ENCODE measurements at places on chromosomes 3 and 15.

GRCh38 chr3:17116007-17116600, 231.3 kb downstream of the PLCL2 start:
- no peak for DNase-seq

DNA sequence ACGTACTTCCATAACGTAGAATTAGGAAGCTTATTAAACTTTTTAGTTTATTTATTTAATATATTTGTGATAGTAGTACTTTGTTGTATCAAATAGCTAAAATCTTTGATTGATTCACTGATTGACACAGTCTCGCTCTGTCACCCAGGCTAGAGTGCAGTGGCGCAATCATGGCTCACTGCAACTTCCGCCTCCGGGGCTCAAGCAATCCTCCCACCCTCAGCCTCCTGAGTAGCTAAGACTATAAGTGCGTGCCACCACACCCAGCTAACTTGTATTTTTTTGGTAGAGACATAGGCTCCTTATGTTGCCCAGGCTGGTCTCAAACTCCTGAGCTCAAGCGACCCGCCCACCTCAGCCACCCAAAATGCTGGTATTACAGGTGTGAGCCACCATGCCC, 5.7 kb downstream of the APH1B start:
- no peak for DNase-seq

DNA sequence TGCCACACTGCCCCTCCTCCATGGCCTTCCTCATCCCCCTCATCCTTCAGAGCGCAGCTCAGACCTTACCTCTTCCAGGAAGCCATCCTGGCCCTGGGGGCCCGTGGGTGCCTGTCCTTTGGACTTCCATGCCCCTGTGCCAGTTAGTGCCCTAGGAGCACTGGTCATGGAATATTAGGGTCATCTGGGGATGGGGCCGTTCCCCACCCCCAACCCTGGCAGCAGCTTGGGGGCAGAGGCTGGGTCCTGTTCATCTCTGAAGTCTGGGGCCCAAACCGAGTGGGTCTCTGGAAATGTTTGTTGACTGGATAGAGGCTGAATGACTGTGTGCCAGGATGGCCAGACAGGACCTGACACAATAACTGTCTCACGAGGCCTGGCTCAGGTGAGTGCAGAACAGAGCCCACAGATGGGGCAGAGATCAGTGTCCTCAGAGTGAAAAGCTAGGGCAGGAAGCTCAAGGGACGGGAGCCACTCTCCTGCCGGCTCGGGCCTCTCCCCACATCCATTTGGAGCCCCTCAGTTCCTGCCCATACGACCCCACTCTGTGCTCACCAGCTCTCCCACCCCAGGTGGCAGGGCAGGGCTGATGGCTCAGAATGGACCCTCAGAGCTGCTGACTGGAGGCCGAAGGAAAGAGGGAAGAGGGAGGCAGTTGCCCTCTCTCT, 62.5 kb downstream of the TLE3 start:
- DNase-seq, result no peak

- DNase-seq, result no peak
Measured at GRCh38 chr3:112411425-112411824, 78.5 kb downstream of the CD200 start.

DNA sequence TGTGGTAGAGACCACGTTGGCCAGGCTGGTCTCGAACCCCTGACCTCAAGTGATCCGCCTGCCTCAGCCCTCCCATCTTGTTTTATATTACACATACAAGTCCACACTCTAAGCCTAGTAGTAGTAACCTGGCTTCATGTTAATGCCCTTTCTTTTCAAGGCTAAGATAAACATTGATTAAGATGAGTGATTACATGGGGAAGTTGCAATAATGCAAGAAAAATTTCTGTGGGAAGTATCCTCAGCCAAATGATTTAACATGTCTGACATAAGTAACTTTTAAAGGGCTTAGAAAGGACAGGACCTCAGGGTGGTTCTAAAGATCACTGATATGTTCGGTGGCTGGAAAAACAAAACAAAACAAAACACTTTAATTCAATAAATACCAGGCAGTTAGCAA, 72.1 kb downstream of the SFMBT1 start:
- DNase-seq, result no peak

GRCh38 chr3:102129760-102130608, 280.7 kb downstream of the NFKBIZ start:
- no peak for DNase-seq

- DNase-seq, result no peak
Measured at GRCh38 chr3:138850151-138850550, 15.4 kb upstream of the PIK3CB start.

- DNase-seq, result no peak
Measured at GRCh38 chr15:32972686-32973085, 221.8 kb downstream of the FMN1 start.

DNA sequence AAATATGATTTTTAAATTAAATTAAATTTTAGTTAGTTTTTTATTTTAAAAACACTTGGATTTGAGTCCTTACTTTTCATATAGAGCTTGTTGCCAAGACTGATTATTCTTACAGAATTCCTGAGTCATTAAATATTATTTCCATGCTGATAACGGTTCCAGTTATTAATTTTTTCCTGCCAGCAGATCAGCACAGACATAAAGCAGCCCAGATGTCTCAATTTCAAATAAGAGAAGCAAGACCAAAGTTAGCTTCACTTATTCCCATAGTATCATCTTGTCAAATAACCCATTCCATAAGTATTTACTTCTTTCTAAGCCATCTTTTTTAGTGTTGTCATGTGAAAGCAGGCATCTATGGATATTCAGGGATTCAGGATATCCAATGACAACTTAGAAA, 75.3 kb downstream of the SSR3 start:
- DNase-seq, result no peak

DNA sequence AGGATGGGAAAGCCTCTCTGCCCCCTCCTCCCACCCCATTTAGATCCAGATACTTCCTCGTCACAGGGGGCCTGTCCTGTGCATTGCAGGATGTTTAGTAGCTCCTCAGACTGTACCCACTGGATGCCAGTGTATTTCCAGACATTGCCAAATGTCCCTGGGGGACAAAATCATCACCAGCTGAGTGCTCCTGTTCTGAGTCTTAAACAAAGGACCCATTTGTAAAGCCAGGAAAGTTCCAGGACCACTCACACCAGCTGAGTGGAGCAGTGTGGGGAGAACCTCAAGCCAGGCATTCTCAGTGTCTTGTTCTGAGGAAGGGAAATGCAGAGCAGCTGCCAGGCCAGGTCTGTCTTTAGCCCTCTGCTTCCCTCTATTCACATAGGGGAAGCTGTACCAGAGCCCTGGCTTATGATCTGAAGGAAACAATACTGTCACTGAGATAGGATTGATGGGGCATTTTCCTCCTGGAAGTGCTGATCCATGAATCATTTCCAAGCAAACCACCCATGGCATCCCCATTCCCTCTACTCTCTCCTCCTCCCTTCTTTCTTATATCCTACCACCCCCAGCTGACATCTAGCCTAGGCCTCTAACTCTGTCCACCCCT, 67.4 kb upstream of the MEX3B start:
- DNase-seq, result no peak

- no peak for DNase-seq
Measured at GRCh38 chr15:95409626-95410310, 920.7 kb upstream of the NR2F2 start.

DNA sequence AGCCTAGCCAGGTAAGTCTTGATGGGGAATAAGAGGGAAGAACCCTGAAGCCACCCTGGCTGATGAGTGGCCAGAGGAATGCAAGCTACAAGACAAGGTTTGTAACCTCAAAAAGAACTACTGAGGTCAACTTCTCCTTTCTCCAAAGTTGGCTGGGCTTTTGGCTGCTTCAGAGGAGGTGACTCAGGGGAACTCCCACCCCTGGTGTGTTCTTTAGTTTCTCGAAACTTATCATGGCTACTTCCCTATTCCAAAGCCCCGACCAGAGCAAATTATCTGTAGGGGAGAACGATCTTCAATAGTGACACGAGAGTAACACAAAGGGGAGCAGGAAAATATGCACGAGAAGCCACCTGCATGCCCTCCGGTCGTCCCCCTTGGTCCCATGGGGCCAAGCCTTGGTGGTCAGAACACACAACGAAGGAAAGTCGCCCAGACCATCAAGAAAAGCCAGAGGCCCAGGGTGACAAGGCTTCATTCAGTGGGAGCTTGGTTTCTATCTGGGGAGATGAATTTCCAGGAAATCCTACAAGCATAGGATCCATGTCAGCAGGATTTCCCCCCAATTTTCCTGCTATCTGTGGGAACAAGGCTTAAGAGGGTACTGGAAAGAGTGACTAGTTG, 6.5 kb upstream of the BCL2A1 start:
- no peak for DNase-seq

- no peak for DNase-seq
Measured at GRCh38 chr3:171266034-171266739, 194.0 kb downstream of the TNIK start.

DNA sequence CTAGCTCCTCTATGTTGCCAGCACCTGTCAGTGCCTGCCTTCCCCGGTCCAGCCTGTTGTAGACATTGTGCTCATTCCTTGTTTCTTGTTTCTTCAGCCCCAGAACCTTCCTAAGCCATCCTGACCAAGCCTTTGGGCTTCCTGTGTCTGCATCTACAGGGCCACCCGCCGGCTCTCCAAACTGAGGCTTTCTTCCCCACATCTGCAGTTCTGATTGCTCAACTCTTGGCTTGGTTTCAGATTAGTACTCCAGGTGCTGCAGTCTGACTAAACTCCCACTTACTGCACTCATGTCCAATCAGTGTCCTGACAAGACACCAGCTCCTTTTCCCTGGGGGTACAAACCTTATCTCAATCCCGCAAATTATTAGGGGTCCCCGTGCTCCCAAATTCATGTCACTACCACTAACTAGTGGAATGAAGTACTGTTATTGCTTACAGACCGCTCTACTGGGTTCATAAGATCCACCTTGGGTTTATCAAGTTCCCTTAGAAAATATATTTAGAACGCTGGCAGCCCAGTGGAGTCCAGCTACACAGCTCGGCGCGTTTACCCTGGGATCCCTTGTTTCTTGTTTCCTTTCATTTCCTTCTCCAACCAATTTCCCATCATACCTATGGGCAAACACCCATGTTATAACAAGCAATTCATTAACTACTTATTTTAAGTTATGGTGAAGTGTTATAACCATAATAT, 114.2 kb upstream of the TJP1 start:
- no peak for DNase-seq

GRCh38 chr3:52086976-52087663, 30.7 kb upstream of the DUSP7 start:
- no peak for DNase-seq

- no peak for DNase-seq
Measured at GRCh38 chr3:34394978-34395748, 596.7 kb downstream of the PDCD6IP start.

GRCh38 chr3:47024932-47025331, 45.5 kb downstream of the NBEAL2 start:
- DNase-seq, result no peak

- DNase-seq, result no peak
Measured at GRCh38 chr3:133717424-133717823, 28.8 kb upstream of the TF start.

GRCh38 chr3:69743975-69744906, 5.0 kb downstream of the MITF start:
- no peak for DNase-seq

- DNase-seq, result no peak
Measured at GRCh38 chr3:108180194-108180593, 42.0 kb downstream of the IFT57 start.

- no peak for DNase-seq
Measured at GRCh38 chr15:33293713-33294334, 16.9 kb upstream of the RYR3 start.

DNA sequence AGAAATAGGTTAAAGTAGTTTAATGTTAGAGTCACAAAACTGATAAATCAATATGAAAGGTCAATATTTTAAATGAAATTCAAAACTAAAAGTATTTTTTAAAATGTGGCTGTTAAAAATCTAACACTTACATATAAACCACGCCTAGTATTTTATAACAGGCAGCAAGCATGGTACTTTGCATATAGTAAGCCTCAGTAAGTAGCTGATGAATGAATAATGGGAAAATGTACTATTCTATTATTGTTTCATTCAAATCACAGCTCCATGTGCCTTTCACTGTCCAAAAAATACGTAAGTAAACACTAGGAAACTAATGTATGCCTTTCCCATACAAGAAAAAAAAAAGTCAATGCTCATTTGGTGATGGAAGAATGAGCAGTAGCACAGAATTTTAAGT, 17.8 kb downstream of the CCDC39 start:
- no peak for DNase-seq

DNA sequence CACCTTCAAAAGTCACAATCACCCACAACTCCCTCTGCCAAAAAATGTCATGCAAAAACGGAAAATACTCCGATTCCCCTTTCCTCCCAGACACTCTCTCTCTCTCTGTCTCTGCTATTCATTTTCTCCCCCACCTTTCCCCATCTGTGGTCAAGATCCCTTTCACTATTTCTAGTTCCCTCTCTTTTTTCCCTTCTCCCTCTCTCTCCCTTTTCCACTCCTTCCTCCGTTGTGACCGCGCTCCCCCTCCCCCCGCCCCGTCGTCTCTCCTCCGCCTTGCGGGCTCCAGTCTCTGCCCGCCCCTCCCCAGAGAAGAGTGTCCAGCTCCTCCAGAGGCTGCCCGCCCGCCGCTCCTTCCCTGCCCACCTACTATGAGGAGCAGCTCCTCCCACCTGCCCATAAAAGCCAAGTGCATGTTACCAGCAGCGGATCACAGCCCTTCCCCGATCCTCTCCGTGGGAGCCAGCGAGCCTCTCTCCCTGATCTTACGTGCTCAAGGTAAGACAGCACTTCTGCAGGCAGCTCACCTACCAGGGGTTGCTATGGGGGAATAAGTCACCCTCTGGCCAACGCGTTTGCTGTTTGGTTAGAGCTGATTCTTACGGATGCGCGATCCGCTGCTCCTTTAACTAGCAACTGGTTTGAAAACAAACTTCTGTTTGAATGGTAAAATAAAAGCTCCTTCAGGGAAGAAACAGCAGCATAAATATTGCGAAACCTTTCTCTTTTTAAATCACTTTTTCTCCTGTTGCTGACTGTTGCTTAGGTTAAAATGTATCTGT, at the start of gene COL8A1:
Gene COL8A1 (plus strand): TSS at position 428 of the 782 bp plus-strand sequence. CDS start 152,089 bp downstream, outside the sequence.
- DNase-seq, result no peak

DNA sequence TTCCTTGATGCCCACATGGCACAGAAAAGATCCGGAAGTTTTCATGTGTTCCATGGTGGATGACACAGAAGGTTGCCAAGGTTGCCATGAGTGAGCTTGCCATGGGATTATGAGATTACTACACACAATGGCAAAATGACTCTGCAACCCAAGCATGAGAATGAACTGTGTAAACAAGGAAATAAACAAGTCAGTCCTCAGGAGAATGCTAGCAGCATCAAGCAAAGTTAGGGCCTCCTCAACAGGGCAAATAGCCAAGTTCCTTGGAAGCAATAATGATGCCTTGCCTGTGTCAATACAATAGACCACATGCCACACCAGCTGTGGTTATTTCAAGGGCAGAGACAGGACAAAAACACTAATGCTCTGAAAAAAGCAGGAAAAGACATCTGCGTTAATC, 41.8 kb downstream of the AQR start:
- DNase-seq, result no peak

GRCh38 chr3:45464336-45465170, 76.2 kb downstream of the LARS2 start:
- peak; percentile 19 for DNase-seq

- no peak for DNase-seq
Measured at GRCh38 chr15:72801590-72802325, 18.2 kb upstream of the ADPGK start.

GRCh38 chr3:16513141-16514020, at the start of gene RFTN1:
TSS of gene RFTN1 (minus strand) at chr3:16513699. CDS start at chr3:16493869, 19,830 bp downstream.
- peak; percentile 31 for DNase-seq

- no peak for DNase-seq
Measured at GRCh38 chr15:38904298-38904697, 339.7 kb upstream of the RASGRP1 start.

- DNase-seq, result no peak
Measured at GRCh38 chr3:3119393-3119851, 7.3 kb upstream of the TRNT1 start.

- no peak for DNase-seq
Measured at GRCh38 chr3:173502983-173503568, 105.5 kb downstream of the NLGN1 start.
